Adrenal gland (tissue), 19 donors: ENCODE measurements at places on chromosomes 3 and 15. TPM values are rescaled to one million over a fixed set of nuclear protein-coding genes. Genes with fewer than 3 reads are reported as not detected.

DNA sequence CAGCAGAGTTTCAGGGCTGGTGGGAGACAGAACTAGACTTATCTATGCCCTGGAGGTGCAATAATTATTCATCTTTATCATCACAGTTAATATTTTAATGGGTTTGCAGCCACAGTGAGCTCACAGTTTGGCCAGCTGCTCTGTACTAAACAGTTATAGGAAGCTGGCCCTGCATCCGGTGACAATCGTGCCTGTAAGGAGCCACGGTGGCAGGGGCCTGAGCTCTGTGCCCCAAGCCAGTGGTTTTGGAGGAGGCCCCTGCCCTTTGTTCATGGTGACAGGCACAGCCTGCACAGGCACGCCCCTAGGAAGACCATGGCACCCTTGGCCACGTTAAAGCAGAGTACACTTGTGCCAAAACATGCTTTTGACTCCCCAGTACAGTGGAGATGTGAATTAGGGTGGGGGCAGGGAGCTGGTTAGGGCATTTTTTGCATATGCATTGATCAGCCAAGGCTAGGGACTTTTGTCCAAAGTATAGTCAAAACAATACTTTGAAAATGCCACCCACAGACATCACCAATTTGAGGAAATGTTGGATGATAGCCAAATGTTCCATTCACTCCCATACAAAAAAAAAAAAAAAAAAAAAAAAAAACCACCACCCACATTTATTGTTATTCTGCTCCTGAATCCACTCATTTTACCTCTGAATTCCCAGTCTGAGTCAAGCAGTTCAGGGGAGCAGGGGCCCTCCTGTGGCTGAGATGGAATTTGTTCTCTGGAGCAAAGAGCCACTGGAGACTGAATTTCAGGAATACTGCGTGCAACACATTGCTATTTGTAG is 3.4 kb upstream of the RFTN1 start:
- DNase-seq: peak; percentile 31

DNA sequence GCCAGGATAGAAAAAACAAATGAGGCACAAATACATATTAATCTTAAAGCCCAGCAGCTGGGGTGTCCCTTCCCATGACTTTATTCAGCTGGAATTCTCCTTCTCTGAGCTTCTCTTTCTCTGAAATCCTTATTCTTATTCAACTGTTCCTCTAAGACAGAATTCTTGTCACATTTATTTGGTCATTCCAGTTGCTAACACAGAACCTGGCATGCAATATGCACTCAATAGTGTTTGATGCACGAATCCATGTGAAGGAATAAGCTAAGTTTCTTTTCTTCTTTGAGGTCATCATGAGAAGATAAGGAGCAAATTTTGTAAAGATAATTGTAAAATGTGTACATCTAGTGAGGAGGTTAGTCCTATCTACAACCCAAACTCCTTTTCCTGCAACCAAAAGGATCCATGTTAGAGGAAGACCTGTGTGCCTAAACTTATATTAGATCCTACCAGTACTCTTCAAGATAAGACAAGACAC is 154.2 kb upstream of the KCNMB2 start:
- DNase-seq: no peak

- DNase-seq: no peak
Measured at GRCh38 chr15:25136119-25136518, 181.3 kb downstream of the SNRPN start.

GRCh38 chr15:31469786-31470525 is 143.3 kb downstream of the KLF13 start:
- peak; percentile 25 for DNase-seq

GRCh38 chr3:27508424-27508823 is 24.2 kb upstream of the SLC4A7 start:
- DNase-seq: no peak

DNA sequence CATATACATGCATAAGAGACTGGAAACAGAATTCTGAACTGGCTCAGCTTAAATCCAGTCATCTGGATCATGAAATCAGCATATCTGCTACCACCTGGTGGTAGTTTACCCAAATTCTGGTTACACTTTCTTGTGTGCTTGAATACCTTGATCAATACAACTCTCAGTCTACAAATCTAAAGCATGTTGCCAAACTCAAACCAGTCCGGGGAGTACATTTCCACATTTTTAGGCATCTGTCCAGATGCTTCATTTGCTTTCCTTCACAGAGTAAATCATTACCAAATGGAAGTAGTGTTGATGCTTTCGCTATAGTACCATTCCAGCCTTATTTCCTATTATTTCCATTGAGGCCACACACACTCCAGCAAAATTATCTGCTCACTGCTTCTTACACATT is 126.4 kb downstream of the P2RY1 start:
- DNase-seq: no peak

Gene SI
- not detected for total RNA-seq

Gene SPINT1
- 1.2 TPM for total RNA-seq

- no peak for DNase-seq
Measured at GRCh38 chr3:159244933-159245332, 443.1 kb downstream of the MFSD1 start.

DNA sequence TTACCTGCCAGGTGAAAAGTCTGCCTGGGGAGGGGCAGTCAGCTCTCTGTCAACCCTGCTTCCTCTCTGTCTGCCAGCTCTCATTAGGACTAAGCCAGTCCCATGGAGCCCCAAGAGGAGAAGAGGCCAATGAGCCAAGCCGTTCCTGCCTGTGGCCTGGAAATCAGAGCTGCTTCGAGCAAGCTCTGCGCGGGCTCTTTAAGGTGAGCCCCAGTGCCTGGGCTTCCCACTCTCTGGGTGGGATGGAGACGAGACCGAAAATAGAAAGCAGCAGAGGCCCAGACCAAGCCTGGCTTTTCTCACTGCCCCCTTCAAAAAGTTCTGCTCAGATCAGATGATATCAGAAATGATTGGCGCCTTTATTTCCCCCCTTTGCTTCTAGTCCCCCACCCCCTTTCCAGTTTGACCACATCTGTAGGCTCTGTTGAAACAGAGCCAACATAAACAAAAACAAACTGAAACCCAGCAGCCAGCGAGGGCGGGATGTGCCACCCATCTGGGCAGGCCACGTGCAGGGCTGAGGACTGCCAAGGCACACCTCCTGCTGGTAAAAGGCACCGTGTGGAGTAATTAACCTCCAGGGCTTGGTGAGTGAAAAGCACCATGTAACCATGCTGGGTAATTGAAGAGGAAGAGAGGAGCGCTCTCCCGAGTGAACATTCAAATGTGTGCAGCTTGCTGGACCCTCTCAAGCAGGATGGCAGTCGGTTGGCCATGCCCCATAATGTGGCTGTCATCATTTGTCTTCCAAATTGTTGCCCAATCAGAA is 471.0 kb upstream of the PROK2 start:
- no peak for DNase-seq

- DNase-seq: no peak
Measured at GRCh38 chr3:141594357-141594756, 107.5 kb downstream of the RASA2 start.

Gene UBA5
- 90.2 TPM for total RNA-seq

- DNase-seq: no peak
Measured at GRCh38 chr15:40407330-40407990, 1.9 kb downstream of the IVD start.

GRCh38 chr15:101138913-101139880 is 112.7 kb downstream of the CHSY1 start:
- DNase-seq: no peak

GRCh38 chr3:100880845-100881244 is 112.4 kb downstream of the ABI3BP start:
- no peak for DNase-seq

Gene CPLX3
- total RNA-seq: not detected
